Pons (tissue), 1 donor: ENCODE measurements at places on chromosomes 11 and 22.

DNA sequence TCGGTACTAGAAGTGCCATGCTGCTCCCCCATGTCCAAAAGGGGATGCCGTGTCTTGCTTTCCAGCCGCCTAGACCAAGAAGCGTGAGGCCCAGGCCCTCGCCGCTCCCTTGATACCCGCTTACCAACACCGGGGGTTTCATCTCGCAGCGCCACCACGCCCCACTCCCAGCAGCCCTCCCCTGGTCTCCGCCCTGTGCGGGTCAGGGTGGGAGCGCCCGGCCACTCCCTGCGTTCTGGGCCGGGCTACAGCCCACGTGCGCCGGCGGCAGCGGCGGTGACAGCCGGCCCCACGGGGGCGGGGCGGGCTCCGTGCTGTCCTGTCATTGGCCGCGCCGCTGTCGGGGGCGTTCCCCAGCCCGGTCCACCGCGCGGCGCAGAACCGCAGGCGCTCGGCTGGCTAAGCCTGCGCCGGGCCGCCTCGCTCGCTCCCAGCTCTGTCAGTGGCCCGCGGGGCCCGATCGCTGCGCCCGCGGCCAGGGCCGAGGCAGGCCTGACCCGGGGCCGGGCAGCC lies at the start of gene MICAL2:
TSS of gene MICAL2 (plus strand) at position 390 of the 513 bp plus-strand sequence. CDS start 51,566 bp downstream, outside the sequence.
- DNase-seq: peak; percentile 81

GRCh38 chr11:3345736-3346135 lies 33.2 kb downstream of the ZNF195 start:
- DNase-seq: no peak

DNA sequence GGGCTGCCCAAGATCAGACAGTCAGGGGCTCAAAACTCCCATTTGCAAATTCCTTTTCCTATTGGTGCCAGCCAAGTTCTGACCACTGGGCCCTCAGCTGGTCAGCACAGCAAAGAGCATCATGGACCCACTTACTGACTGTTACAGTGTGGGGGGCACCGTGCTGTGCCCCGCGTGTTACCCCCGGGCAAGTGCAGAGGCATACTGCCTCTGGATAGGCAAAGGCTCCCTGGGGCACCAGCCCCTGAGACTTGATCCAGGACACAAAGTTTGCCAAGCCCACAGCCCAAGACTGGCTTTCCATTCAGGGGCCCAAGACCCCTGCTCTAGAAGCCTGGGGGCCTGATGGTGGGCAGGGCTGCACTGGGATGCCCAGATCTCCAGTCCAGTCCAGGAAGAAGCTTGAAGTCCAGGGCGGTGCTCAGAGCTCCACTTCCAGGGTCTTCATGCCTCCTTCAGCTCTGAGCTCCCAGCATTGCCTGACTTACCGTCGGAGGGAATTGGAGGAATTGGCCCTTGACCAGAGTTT lies 6.6 kb downstream of the LRRC32 start:
- no peak for DNase-seq

DNA sequence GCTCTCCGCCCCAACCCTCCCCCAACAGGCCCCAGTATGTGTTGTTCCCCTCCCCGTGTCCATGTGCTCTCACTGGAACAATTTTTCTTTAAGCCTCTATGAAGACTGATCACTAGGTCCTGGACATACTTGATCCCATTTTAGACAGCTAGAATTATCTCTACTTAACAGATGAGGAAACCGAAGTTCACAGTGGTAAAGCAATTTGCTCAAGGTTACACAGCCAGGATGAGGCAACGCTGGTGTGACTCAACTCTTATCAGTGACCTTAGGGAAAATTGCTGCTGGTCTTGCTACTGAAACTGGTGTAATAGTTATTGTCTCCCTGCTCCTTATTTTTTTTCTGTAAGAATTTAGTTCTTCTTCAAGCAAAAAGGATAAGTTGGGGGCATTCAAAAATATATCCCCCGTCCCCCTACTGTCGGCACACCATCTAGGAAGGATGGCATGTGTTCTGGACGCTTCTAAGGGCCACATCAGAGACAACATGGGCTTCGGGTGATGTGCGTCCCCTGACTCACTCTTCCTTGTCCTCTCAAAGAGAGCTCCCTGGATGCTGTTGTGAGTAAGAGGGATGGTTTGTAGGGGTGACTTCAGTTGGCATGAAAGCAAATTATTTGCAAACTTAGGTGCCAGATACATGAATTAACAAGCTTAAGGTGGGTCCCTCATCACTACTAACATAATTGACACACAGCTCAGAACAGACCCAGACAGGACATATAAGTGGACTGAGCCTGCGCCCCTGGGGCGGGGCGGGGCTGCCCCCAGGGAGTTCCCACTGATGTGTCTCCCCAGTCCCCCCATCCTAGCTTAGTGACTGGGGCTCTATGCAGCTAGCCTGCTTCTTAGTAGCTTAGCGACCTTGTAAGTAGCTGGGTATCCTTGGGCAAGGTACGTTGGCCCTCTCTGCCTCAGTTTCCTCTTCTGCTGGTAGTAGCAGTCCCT lies 23.6 kb upstream of the ALX4 start:
- DNase-seq: no peak

DNA sequence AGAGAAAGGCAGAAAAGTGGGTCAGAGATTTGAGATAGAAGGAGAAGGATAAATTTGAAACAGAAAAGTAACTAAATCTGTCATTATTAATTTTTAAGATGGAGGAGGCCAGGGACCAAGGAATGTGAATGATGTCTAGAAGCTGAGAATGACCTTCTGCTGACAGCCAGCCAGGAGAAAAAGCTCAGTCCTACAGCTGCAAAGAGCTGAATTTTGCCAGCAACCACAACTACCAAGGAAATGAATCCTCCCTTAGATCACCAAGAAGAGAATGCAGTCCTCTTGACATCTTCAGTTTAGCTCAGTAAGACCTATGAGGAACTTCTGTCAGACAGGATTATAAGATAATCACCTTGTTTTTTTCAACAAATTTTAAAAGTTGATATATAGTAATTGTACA lies 538.2 kb downstream of the LRRC4C start:
- no peak for DNase-seq

DNA sequence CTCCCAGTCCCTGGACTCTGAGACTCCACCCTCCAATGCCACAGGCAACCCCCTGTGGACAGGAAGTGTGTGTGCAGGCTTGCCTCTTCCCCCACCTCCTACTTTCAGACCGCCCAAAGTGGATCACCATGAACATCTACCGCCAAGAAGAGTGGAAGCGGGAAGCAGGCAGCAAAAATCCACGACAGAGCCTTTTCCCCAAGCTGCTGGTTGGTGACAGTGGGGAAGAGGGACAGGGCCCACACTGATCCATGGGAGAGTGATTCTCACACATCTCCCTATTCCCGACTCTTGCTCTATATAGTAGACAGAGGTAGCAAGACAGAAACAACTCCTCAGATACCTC lies 53.4 kb upstream of the SPATA19 start:
- DNase-seq: no peak

DNA sequence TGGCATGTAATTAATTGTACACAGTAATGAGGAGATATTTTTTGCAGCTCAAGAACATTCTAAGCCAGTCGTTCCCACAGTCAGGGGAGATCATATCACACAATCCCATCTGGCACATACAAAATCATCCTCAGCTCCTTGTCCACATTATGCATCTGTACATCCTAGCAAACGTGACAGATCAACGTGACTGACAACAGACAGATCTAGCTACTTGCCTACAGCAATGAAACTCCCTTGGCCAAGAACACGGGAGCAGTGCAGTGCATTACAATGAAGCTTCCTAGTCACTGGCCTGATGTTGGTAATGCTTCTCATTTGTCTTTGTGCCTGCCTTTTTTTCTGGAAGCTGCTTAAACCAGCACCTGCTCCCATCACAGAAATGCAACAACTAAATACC lies 24.5 kb upstream of the GUCY1A2 start:
- DNase-seq: no peak

DNA sequence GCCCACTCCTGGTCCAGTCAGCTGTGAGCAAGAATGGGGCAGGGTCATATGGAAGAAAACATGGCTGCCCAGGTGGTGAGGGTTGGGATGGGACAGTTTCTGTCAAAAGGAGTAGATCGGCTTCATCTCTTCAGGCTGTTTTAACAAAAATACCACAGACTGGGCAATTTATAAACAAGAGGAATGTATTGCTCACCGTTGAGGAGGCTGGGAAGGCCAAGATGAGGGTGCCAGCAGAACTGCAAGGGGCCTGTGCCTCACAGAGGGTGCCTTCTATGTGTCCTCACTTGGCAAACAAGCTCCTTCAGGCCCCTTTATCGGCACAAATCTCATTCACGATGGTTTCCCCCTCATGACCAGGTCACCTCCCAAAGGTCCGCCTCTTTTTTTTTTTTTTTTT lies 18.1 kb upstream of the RELT start:
- DNase-seq: no peak

- DNase-seq: no peak
Observed at GRCh38 chr11:111986589-111986988, 38.6 kb upstream of the DLAT start.

GRCh38 chr22:32613773-32614392 lies 139.3 kb downstream of the FBXO7 start:
- no peak for DNase-seq

GRCh38 chr11:6258141-6258540 lies 1.5 kb upstream of the CCKBR start:
- DNase-seq: no peak

- DNase-seq: no peak
Observed at GRCh38 chr22:25840891-25841290, 98.9 kb downstream of the MYO18B start.

DNA sequence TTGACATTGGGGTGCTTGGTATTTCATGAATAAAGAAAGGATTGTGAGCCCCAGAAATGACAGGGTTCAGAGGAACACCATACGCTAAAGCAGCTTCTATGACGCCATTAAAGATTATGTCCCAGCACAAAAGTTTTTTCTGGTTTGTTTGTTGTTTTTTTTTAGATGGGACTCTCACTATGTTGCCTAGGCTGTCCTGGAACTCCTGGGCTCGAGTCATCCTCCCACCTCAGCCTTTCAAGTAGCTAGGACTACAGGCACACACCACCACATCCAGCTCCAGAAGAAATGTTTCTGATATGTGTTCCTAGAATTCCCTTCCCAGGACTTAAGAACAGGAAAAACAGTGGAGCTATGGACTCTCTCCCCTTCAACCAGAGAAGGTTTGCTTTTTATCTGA lies 2.6 kb upstream of the RHOG start:
- no peak for DNase-seq

DNA sequence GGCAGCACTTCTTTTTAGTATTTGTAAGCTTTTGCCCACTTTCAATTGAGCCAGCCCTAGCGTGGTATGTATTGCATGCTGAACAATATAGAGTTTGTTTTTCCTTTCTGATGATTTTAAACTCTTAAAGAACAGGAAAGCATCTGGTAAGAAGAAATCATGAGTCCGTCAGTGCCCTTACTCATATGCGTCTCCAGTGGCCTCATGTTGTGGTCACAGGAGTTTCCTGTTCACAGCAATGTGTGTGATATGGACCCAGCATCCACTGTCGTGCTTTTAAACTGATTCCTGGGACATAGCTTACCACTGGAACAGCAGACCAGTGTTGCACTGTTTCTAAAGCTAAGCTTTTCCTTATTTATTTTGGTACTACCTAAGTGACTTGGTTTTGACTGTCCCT lies 40.1 kb downstream of the BID start:
- no peak for DNase-seq

DNA sequence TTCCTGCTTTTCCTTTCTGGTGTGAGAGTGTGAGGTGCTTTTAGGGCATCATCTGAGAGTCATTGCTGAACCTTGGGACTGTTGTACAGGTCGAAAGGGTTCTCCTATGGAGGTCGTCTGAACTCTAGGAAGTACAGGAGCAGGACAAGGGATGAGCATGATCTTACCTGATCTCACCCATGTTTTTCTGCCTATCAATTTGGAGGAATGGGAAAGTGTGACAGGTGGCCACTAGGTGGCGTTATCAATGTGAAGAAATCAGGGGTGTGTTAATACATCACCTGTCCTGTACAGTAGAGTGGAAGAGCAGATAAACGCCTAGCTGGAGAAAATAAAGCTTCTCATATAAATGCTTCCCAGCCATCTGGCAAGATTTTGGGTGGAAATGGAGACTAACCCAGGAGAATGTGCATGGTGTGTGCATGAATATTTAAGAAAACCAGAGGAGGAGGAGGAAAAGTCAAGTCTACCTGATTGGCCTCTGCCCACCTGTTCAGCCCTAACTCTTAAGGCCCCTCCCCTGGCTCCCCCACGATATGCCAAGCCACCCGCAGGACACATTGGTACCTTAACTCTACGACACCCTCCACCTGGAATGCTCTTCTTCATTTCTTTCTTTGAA lies 72.0 kb upstream of the NARS2 start:
- peak; percentile 52 for DNase-seq

DNA sequence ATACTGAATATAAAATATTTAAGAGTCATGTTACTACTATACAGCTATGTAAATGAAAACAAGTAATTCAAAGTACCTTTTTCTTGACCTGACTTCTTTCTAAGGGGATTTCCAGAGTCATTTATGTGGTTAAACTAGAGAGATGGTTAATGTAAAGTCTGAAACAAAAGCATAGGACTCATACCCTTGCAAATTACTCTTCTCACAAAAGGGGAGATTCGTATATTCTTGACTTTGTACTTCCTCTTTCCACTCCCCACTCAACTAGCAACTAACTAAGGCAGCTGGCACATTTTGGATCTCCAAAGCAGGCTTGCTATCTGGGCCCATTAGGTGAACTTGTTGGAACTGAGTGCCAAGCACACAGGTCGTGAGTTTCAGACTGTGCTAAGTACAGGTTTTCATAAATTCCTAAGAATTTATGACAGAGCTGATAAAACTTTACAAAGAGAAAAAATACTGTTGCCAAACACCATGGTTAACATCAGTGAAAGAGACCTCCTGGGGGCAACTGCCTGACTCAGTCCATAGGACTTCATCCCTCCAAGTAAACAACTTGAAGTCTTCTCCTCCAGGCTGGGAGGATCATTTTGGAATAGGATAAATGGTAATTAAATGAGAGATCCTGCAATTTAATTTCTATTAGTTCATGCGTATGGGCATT lies 77.0 kb upstream of the DDI1 start:
- no peak for DNase-seq

GRCh38 chr11:12938590-12939247 lies 70.4 kb upstream of the RASSF10 start:
- DNase-seq: no peak

GRCh38 chr11:84319863-84320262 lies 1033.7 kb upstream of the CCDC90B start:
- no peak for DNase-seq

- DNase-seq: no peak
Observed at GRCh38 chr11:42727879-42728278, 583.9 kb upstream of the API5 start.

DNA sequence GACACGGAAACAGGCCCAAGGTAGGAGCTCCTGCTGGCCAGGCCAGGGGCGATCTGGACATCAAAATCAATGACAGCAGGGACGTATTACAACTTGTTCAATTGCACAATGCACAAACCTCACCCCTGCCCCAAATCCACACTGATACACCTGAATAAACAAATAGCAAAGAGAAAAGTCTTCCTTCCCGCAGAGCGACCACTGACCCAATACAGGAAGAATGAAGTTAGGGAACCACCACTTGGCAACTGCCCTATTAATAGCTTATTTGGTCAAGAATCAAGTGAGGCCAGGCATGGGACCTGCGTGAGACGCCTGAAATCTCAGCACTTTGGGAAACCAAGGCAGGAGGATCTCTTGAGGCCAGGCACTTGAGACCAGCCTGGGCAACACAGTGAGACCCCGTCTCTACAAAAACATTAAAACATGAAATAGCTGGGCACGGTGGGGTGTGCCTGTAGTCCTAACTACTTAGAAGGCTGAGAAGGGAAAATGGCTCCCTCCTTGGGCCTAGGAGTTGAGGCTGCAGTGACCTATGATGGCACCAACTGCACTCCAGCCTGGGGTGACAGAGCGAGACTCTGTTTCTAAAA lies 109.1 kb downstream of the MED15 start:
- no peak for DNase-seq
